Activated CD8-positive, alpha-beta memory T cell treated with anti-CD3 and anti-CD28 coated beads for 48 hours (primary cell): ENCODE measurements at places on chromosomes 13 and 19.

DNA sequence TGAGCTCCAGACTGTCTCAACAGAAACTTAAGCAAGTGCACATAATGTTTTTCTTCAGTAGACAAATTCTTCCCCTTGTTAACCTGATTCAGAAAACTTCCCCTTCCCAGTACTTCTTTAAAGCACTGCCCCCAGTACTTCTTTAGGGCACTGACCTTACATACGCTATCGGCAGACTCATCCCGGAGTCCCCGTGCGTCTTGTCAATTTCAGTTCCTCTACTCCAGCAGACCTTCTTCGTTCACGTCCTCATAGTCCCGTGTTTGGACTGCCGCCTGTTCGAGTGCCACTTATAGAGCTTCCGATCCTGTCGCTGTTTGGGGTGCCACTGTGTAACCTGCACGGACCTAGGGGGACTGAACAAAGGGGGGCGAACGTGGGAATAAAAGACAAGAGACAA, 29.0 kb downstream of the ZNF627 start:
- DNase-seq: no peak

GRCh38 chr13:106882246-106882645, 314.3 kb upstream of the ARGLU1 start:
- no peak for DNase-seq

GRCh38 chr13:71862459-71862943, 4.5 kb downstream of the DACH1 start:
- no peak for DNase-seq

DNA sequence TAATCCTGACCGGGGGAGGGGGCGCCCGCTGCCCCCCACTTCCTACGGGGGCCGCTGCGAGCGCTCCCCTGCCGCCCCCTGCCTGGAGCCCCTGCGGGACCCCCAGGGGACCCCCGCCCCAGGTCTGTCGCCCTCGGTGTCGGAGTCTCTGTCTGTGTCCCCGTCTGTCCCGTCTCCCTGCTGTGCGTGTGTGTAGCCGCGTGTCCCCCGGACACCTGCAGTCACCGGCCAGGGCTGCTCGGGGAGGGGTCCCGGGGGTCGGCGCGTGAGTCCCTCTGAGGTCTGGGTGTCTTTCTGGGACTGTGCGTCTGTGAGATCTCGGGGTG, 7.7 kb upstream of the NFIC start:
- no peak for DNase-seq

- DNase-seq: no peak
Measured at GRCh38 chr13:22198641-22199217, 527.9 kb downstream of the FGF9 start.

DNA sequence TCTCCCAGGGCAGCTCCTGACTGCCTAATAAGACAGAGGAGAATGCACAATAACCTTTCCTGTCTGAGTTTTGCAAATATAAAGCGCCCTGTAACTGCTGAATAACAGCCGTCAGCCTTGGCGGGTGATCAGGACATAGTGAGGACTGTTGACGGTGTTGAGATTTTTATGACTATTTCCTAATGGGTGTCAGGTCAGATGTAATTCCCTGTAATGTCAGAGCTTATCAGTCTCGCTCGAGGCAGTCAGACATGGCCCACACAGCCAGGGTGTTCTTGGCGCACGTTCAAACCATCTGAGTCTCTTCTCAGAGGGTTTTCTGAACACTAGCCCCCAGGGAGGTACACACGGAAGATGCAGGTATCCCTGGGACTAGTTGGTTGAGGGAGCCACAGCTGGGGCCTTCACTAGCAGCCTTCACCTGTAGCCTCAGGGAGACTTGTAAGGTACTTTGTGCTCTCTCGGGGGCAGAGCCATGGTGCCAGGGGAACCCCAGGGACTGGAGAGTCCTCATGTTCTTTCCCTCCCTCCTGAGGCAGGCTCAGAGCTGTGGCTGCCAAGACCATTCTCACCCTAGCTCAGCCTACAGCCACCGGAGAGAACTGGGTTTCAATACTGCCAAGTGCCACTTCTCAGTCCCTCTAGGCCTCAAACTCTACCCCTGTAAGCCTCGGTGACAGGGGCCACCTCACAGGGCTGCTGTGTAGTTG, 213.1 kb downstream of the UQCRFS1 start:
- DNase-seq: no peak

DNA sequence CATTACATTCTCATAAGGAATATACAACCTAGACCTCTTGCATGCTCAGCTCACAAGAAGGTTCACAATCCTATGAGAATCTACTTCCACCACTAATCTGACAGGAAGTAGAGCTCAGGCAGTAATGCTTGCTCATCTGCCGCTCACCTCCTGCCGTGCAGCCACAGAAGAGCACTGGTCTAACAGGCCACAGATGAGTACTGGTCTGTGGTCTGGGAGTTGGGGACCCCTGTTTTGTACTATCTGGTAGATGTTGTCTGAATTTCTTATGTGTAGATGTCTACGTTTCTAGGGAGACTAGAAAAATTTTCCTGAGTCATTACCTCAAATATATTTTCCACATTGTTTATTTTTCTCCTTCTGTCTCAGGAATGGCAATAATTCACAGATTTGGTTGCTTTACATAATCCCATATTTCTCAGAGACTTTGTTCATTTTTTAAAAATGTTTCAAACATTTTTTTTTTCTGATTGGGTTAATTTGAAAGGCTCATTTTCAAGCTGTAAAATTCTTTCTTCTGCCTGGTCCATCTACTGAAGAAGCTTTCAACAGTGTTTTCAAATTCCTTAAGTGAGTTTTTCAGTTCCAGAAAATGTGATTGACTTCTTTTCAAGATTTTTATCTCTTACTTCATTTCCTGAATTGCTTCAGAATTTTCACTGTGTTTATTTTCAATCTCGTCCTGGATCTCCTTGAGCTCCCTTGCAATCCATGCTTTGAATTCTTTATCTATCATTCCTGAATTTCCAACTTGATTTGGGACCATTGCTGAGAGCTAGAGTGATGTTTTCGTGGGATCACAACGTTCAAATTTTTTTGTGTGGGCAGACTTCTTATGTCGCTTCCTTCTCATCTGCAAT, 1322.2 kb downstream of the PCDH9 start:
- DNase-seq: no peak

- no peak for DNase-seq
Measured at GRCh38 chr13:66655847-66656454, 574.2 kb downstream of the PCDH9 start.

GRCh38 chr13:42706286-42706685, 75.1 kb upstream of the FAM216B start:
- no peak for DNase-seq
